ENCODE measurements at places on chromosomes 12 and 14.

DNA sequence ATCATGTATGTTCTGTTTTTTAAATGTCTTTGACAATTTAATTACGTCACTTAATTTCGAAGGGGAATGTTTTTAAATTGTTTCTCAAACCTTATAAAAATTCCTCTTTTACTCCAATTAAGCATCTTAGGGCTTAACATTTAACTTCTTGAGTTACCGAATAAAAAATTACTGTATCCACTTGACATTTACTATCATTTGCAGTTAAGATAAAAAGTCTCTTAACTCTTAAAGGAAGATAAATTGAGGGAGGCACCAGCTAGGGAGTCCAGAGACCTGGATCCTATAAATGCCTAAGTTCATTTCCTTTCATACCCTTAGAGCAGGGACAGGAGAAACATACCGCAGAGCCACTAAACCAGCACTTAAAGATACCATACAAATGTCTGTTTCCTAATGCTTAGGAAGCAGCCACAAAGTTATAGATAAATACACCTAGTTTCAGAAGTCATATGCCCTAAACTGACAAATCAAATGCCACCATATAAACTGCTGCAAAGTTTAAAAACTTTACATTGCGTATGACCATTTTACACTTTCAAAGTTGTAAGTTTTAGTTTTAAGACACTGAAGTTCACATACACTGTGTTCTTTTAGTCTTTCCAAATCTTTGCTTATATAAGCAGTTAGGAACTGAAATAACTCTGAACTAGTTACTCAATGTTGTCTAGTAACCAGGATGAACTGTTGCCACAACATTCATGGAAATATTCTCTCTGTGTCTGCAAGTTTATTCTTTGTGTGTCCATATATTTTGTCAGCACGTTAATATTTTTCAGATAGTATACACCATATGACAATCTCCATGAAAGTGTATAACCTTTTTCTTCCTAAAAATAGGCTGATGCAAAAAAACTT is 71.2 kb downstream of the GALNT4 start:
- no peak for DNase-seq

DNA sequence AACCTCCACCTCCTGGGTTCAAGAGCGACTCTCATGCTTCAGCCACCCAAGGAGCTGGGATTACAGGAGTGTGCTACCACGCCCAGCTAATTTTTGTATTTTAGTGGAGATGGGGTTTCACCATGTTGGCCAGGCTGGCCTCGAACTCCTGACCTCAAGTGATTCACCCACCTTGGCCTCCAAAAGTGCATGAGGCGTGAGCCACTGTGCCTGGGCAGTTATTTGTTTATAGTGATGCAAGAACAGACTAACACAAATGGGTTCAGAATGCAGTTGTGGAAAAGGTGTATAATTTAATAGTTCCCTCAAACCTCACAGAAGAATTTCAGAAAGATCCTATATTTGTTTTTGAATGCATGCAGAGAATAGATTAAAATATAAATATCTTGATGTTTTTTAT is 447.1 kb downstream of the ZFP36L1 start:
- DNase-seq: no peak

DNA sequence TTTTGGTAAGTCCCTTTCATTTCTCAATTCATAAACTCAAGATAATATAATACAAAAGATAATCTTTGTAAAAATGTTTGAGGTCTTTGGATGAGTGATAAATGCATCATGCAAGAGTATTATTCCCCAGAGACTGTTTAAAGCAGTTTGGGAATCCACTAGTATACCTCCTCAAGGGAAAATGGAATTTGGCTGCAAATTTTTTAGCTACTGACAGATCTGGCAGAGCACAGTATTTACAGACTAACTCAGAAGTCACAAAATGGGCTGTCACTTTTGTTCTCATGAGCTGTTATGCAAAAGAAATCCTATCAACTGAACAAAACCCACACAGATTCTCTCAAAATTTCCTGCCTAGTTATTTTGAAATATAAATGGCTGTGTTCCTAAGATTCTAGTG is 9.9 kb downstream of the SPIC start:
- no peak for DNase-seq

- no peak for DNase-seq
Measured at GRCh38 chr14:20428010-20428365, 8.0 kb downstream of the KLHL33 start.

- DNase-seq: no peak
Measured at GRCh38 chr14:92590941-92591340, 77.4 kb downstream of the RIN3 start.

DNA sequence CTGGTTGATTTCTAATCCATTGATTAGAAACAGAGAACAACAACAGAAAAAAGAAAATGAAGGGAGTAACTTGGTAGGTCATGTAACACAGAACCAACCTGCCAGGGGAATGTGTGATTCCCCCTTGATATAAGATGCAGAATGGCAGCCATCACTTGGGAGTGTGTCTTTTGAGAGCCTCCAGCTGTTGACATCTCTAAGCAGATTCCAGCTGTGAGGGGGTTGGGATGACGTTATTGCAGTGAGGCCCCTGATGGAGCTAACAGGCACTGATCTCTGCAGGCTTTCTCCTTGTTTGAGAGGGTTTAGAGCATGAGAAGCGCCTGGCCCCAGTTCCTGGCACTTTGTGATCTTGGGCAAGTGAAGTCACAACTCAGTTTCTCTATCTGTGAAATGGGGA is 124.9 kb downstream of the PELI2 start:
- no peak for DNase-seq

DNA sequence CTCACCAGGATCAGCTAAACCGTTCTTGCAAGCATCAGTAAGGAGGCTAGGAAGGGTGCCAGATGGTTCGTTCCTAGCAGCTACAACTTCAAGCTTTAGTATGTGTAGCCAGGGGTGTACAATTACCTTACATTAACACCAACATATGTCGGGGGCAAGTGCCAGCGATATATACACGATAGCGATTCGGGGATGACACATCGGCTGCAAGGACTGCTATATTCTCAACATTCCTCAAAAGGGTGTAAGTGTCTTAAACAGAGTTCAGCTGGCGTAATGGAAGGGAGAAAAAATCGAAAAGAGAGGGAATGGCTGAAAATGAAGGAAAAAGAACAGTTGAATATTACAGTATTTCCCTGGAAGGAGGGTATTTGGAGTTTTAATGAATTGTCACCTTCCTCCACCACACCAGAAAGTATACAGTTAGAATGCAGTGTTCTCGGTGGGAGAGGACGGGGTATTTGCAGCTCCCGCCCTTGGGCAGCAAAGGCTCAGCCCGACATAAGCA is 545 bp downstream of the LIMA1 start:
- DNase-seq: no peak

GRCh38 chr14:91352053-91352452 is 65.6 kb downstream of the CCDC88C start:
- no peak for DNase-seq

DNA sequence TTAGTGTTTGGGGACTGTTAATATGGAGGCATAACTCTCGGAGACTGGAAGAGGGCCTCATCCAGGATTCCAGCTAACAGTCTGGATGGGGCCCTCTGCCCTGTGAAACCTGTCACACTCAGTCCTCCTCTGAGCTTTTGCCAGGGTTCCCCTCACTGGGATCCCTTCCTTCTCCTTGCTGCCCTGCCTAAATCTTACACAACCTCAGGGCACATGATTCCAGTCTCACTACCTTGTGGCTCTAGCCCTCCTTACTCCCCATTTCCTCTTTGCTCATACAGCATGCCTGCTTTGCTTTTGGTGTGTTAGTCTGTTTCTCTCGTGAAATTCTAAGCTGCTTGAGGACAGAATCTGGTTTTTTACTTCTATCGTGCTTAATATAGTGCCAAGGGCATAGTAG is 942 bp upstream of the GSG1 start:
- no peak for DNase-seq

GRCh38 chr14:103713304-103714062 is 1.8 kb downstream of the XRCC3 start:
- DNase-seq: no peak

- no peak for DNase-seq
Measured at GRCh38 chr14:100747021-100747586, 20.4 kb downstream of the DLK1 start.

- no peak for DNase-seq
Measured at GRCh38 chr14:80054020-80054419, 157.3 kb downstream of the DIO2 start.

- no peak for DNase-seq
Measured at GRCh38 chr12:77372494-77372893, 307.1 kb upstream of the E2F7 start.

- peak; percentile 57 for DNase-seq
Measured at GRCh38 chr12:120041386-120042231, 52.6 kb downstream of the BICDL1 start.

GRCh38 chr12:120432772-120433525 is 5.0 kb upstream of the COX6A1 start:
- no peak for DNase-seq

GRCh38 chr14:23177181-23177580 is 6.3 kb downstream of the SLC7A8 start:
- DNase-seq: no peak

- no peak for DNase-seq
Measured at GRCh38 chr12:67410246-67410645, 141.1 kb downstream of the CAND1 start.

- no peak for DNase-seq
Measured at GRCh38 chr14:70988452-70988851, 81.2 kb downstream of the PCNX1 start.

GRCh38 chr12:74719447-74719846 is 181.8 kb downstream of the ATXN7L3B start:
- DNase-seq: no peak

GRCh38 chr14:89331398-89331797 is 85.6 kb downstream of the FOXN3 start:
- no peak for DNase-seq

DNA sequence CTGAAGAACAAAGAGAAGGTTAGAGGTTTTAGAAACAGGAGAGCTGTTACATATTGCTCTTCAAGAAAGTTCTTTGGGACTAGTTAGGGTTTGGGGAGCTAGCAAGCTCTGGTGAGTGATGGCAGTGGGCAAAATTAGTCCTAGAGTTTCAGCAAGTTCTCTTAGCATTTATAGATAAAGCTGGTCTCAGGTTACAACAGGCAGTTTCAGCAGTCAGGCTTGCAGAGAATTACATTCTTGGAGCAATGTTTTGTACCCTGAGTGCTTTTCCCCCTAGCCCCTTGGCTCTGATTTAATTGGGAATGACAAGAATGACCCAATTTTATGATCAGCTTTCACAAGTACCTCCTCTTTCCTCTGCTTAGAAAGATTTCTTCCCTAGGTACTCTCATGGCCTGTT is 21.4 kb upstream of the EID3 start:
- DNase-seq: no peak

GRCh38 chr12:77070382-77070781 is 5.0 kb upstream of the E2F7 start:
- DNase-seq: no peak

All from activated T-cell treated with anti-CD3 and anti-CD28 coated beads, Interleukin-2, amount 50 U/mL, for 1 hour (primary cell).